ENCODE measurements at places on chromosomes 13 and 19.

GRCh38 chr13:55497486-55497885, 1643.2 kb upstream of the PRR20A start:
- no peak for DNase-seq

- DNase-seq = no peak
Measured at GRCh38 chr19:11881151-11881800, 6.3 kb upstream of the ZNF69 start.

GRCh38 chr13:71517004-71517403, 350.0 kb downstream of the DACH1 start:
- no peak for DNase-seq

- DNase-seq = no peak
Measured at GRCh38 chr13:75919660-75920199, 283.6 kb downstream of the LMO7 start.

GRCh38 chr13:95180513-95181245, 120.6 kb downstream of the ABCC4 start:
- no peak for DNase-seq

DNA sequence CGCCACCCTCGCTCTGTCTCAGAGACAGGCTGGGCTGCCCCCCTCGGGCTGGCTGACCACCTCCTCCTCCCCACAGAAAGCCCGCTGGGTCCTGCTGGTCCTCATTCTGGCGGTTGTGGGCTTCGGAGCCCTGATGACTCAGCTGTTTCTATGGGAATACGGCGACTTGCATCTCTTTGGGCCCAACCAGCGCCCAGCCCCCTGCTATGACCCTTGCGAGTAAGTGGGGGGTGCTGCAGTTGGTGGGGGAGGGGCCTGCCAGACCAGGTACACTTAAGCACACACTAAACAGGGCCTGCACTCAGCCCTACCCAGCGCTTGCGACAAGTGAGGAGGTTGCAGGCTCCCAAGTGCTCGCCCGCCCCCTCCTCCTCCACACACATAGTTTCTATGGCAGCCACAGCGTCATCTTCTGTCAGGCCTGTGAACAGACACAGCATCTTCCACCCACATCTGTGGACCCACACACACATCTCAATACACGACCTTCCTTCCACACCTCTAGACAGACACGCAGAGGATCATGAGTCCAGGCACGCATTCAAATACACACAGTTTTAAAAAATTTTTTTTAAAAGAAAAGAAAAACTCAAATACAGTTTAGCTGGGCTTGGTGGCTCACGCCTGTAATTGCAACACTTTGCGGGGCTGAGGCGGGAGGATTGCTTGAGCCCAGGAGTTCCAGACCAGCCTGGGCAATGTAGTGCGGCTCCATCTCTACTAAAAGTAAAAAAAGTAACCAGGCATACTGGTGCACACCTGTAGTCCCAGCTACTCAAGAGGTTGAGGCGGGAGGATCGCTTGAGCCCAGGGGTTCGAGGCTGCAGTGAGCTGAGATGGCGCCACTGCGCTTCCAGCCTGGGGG, 18.4 kb downstream of the PLD3 start:
- DNase-seq = peak; percentile 20

- no peak for DNase-seq
Measured at GRCh38 chr19:16862826-16863415, 25.9 kb upstream of the F2RL3 start.

DNA sequence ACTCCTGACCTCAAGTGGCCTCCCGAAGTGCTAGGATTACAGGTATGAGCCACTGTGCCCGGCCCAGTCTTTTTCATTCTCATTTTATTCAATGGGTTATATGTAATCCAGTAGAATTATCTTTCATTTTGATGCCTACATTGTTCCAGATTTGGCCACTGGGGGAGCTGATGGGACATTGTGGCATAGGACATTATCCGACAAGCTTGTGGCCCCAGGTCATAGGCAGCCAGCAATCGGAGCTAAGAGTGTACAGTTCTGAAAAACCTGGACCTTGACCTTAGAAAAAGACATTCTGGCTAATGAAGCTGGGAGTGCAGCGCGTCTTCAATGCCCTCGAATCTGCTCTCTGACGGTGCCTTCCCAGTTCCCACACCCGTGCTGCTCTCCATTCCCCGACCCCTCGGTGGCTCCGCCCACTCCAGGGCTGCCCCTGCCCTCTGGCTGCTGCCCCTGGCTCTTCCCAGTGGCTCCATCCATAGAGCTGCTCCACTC, 108.7 kb downstream of the TEX29 start:
- no peak for DNase-seq

DNA sequence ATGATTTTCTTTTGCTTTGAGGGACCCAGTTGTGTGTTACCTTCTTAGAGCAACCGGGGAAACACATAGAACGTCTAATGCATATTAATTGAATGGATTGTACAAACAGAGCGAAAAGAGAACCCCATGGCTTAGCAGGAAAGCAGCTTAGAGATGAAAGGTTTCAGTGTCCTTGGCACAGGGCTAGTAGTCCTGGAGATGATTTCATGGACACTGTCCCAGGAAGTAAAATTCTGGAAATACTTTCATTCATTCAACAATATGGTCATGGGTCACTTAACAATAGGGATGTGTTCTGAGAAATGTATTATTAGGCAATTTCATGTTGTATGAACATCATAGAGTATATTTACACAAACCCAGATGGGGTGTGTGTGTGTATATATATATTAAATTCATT, 9.7 kb upstream of the FUT2 start:
- DNase-seq = no peak

DNA sequence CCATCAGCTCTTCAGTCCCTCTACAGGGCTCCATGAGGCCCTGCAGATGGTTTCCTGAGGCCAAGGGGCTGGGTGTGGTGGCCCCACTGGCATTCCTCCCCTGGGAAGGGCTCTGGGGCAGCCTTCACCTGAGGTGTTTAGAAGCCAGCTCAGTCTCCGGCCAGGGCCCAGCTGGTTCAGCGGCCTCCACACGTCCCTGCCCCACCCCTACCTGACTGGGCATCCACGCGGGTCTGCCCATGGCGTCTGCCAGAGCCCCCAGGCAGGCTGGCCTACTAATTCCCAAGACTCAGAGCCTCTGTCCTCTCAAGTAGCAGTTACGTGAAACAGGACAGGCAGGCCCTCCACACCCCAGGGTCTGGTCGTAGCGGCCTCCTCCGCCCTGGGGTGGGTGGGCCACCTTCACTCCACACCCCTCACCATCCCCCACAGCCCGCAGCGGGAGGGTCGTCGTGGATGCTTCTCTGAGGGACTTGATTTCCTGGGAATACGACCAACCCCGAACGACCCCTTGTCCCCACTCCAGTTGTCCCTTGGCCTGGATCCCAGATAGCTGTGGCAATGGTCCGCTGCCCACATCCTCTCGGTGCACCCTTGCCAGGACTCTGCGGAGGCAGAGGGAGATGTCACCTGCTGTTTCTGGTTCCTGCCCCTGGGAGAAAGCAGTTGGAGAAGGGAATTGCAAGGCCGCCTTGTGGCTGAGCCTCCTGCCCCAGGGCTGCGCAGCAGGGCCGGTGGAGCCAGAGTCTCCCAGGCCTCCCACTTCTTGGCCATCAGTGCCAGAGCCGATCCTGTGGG, 24.3 kb downstream of the CAPN12 start:
- no peak for DNase-seq

DNA sequence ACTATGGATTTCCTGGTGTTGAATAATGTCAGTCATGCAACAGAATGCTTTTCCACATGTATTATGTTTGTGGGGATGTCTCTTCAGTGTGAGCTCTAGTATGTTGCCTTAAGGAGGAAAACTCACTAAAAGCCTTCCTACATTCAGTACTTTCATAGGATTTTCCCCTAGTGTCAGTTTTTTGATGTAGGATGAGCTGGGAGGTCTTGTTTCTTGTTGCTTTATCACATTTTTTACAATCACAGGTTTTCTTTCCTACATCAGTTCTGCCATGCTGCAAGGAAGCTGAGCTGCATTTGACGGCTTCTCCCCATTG, 8.5 kb upstream of the USP29 start:
- DNase-seq = no peak

DNA sequence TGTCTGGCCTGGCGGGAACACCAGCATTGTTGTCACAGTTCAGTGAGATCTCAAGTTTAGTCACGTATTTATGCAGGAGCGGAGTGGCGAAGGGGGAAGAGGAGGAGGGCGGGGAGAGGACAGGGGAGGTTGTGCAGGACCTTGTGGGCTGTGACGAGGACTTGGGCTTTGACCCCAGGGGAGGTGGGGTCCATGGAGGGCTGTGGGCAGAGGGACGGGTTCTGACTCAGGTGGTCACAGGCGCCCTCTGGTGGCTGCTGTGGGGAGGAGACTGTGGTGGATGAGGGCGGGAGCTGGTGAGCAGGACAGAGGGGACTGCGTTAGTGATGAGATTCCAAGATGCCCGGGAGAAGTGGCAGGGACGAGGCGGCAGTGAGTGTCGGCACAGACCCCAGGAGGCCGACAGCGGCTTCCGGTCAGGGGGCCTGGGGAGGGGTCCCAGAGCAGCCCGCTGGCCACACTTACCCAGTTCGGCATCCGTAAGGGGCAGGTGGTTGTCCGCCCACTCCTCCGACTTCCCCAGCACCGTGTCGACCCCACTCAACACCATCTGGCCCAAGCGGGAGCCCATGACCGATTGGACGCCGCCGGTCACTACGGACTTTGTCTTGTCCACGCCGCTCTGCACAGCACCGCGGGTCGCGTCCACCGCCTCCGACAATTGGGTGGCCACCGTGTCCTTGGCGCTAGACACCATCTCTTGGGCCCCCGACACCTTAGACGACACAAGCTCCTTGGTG, 15.7 kb downstream of the PLIN3 start:
- peak; percentile 33 for DNase-seq

DNA sequence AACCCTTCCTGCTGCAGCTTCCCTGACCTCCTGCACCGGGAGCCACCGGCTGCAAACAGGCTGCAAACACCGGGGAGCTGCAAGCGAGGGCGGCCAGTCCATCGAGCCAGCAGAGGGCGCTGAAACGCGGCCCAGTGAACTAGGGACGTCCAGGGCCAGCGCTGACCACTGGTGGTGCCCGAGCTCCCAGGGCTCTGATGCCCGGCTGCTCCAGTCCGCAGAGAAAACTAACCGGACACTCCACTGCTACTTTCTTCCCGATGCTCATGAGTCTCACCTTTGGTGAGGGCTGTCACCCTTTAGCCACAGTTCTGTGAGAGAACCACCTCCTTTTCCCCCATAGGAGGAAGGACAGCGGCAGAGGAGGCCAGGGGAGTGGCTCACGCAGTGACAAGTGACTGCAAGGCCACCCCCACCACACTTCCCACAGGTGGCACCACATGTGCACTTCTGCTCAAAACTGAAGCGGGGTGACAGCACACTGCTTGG, 82.8 kb upstream of the MTIF3 start:
- peak; percentile 26 for DNase-seq

GRCh38 chr19:34856052-34856451, 70.7 kb upstream of the ZNF30 start:
- DNase-seq = no peak

GRCh38 chr13:34671137-34671536, 270.9 kb upstream of the NBEA start:
- no peak for DNase-seq

DNA sequence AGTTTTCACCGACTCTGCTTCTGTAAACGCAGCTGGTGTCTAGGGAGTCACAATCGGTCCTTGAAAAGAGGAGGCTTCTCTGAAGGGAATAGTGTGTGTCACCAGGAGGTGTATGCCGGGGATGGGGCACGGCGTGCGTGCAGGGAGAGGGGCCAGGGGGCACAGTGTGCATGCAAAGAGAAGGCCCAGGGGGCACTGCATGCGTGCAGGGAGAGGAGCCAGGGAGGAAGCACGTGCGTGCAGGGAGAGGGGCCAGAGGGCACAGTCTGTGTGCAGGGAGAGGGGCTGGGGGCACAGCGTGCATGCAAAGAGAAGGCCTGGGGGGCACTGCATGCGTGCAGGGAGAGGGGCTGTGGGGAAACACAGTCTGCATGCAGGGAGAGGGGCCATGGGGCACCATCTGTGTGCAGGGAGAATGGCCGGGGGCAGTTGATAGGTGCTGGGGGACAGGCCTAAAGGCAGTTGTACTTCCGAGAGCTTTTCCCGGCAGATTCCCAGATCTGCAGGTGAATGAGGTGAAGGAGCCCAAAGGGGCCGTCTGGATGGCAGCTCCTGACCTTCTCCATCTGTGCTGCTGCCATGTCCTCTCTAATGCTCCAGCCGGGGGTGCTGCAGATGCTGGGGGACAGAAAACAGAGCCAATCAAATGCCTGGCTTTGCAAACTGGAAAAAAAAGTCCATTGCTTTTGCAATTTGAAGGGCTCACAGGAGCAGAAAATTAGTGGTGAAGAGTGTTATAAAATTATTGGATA, 36.4 kb downstream of the ATP11A start:
- DNase-seq = no peak

DNA sequence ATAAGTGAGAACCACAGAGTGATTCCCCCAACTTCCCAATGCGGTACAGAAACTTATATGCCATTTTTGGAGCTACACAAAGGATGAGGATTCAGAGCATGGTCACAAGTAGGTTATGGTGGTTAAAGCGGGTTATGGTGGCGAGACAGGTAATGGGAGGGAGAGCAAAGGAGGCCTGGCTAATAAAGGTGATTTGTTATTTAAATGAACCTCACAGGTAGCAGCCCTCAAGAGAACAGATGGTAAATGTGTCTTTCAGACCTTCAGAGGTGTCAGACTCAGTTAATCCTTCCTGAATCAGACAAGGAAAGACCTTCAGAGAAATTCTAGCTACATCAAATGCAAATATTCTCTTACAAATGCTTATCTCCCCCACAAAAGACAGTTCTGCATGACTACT, 1971.4 kb downstream of the OLFM4 start:
- DNase-seq = no peak

GRCh38 chr13:107867701-107868661, 347.4 kb downstream of the LIG4 start:
- DNase-seq = peak; percentile 28

GRCh38 chr13:78409172-78409571, 194.2 kb downstream of the POU4F1 start:
- DNase-seq = no peak

- DNase-seq = no peak
Measured at GRCh38 chr13:29434217-29434945, 161.1 kb downstream of the SLC7A1 start.

GRCh38 chr19:5016268-5016667, 47.4 kb downstream of the KDM4B start:
- DNase-seq = no peak

GRCh38 chr13:46577696-46578589, 25.0 kb downstream of the LRCH1 start:
- no peak for DNase-seq

- no peak for DNase-seq
Measured at GRCh38 chr13:94323764-94324758, 155.4 kb downstream of the DCT start.

- peak; percentile 23 for DNase-seq
Measured at GRCh38 chr19:52535771-52536447, 8.4 kb downstream of the ZNF808 start.

- no peak for DNase-seq
Measured at GRCh38 chr13:104949840-104950740, 1585.4 kb downstream of the EFNB2 start.

GRCh38 chr13:102452836-102453235, 51.0 kb upstream of the FGF14 start:
- no peak for DNase-seq

DNA sequence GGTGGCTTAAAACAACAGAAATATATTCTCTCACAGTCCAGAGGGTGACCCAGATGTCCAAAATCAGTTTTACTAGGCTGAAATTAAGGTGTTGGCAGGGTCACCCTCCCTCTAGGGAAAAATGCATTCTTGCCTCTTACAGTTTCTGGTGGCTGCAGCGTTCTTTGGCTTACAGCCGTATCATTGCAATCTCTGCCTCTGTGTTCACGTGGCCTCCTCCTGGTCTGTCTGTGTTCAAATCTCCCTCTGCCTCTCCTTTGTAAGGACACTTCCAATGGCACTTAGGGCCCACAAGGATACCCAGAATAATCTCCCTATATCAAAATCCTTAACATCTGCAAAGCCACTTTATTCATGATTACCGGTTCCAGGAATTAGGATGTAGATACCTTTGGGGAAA, 21.1 kb downstream of the KCTD12 start:
- DNase-seq = no peak
